ENCODE measurements at places on chromosomes 5 and 9.

- no peak for DNase-seq
Observed at GRCh38 chr9:133361507-133362092, 5.2 kb downstream of the SURF2 start.

DNA sequence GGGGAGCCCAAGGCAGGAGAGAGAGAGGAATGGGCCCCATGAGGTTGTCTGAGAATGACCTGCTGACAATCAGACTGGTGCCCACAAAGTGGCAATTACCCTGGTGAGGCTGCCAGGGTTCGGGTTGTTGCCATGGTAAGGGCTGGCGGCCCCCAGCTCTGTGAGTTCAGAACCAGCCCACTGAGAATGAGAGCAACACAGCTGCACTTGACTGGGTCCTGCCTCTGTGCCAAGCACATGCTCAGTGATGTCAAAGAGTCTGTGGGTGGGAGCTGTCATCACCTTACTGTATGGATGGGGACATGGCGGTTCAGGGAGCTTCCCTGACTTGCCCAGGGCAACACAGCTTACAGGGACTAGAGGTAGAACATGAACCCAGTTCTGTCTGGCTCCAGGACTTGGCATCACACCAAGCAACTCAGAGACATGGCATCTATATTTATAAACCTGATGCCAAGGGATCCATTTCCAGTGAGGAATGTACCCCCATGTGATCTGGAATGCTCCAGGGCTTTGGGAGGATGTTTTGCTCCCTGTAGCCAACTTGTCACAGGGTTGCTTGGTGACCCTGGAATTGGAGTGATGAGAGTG is 38.2 kb upstream of the TEX48 start:
- DNase-seq: no peak

DNA sequence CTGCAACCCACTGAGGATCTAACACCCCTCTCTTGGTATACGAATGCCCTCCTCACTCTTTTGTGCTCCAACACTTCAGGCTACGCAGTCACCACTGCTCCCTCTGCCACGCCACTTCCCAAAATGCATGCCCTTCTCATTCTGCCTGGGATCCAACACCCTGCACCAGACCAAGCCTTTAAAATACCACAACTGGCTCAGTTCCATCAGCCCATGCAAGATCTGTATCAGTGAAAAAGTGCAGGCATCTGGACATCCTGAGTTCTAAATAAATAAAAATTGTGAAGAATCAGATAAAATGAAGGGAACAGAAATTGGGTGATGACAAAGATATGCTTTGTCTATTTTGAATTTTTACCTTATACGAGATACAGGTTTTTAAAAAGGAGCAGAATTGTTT is 2.7 kb downstream of the NDUFB6 start:
- no peak for DNase-seq

GRCh38 chr9:22064957-22065356 is 55.9 kb upstream of the CDKN2B start:
- no peak for DNase-seq

DNA sequence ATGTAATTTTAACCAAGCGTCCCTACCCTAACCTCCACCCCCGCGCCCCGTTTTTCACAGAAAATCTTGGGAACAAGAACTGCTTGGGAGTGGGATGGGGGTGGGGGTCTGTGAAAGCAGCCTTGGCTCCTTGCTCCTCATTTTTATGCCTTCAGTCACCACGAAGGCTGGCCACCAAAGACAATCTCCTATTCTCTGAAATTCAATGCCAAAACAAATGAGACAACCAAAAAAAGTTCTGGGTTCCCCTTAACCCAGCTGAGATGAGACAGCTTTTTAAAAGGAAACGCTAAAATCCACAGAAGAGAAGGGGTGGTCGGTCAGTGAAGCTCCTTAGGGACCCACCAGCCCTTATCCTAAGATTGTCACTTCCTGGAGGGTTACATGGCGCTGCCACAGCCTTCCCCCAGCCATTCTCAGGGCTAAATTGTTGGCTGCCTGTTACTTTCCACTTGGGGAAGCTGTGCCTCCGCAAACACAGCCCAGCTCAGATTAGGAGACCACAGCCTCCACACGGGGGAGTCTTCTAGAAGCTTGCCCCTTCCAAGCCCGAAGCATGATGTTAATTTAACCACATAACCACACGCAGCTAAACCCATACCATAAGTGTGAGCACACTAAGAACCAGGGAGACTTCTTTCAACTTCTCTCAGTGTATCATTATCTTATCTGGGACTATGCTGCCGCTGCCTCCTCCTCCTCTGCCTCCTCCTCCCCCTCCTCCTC is 136.3 kb downstream of the FOXD1 start:
- DNase-seq: peak; percentile 98

DNA sequence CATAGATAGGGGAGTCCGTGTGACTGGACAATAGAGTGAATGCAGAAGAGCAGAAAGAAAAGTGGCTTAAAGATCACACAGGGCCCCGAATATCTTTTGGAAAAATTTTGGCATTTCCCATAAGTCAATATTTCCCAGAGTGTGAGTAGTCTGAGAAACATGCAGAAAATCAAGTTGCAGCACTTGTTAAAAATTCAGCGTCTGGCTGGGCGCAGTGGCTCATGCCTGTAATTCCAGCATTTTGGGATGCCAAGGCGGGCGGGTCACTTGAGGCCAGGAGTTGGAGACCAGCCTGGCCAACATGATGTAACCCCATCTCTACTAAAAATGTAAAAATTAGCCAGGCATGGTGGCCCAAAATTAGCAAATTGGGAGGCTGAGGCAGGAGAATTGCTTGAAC is 227.0 kb downstream of the DRD1 start:
- DNase-seq: no peak

- DNase-seq: no peak
Observed at GRCh38 chr9:134396825-134397224, 70.6 kb downstream of the RXRA start.

All from fibroblast of skin of left biceps (primary cell).